Cardiac septum (tissue), 1 donor: ENCODE measurements at places on chromosomes 7 and 10. TPM values are rescaled to one million over a fixed set of nuclear protein-coding genes. Genes with fewer than 3 reads are reported as not detected.

The STEAP1 gene
- total RNA-seq, result 6.5 TPM

The OR9A2 gene
- not detected for total RNA-seq

The DNAJC12 gene
- total RNA-seq, result 4.0 TPM

The NPY4R2 gene
- total RNA-seq, result not detected

The UTF1 gene
- total RNA-seq, result not detected

The RBP4 gene
- 2.1 TPM for total RNA-seq

The LIPJ gene
- not detected for total RNA-seq

The H2BK1 gene
- not detected for total RNA-seq

The VWDE gene
- 0.38 TPM for total RNA-seq

The CLCN1 gene
- total RNA-seq, result not detected

The PAX4 gene
- total RNA-seq, result not detected

The UFSP1 gene
- 2.1 TPM for total RNA-seq

The DPYSL4 gene
- 55.4 TPM for total RNA-seq

The CLDN3 gene
- total RNA-seq, result not detected
